ENCODE measurements at places on chromosomes 4 and X.

GRCh38 chr4:8019396-8020365, 80.0 kb upstream of the AFAP1 start:
- DNase-seq, result no peak

- DNase-seq, result no peak
These were observed 2.2 kb downstream of the SORCS2 start for GRCh38 chr4:7194251-7195140.

GRCh38 chrX:287670-288069, 6.5 kb downstream of the PLCXD1 start:
- DNase-seq, result no peak

- peak; percentile 21 for DNase-seq
These were observed 61.0 kb downstream of the ANXA3 start for GRCh38 chr4:78612398-78613178.

DNA sequence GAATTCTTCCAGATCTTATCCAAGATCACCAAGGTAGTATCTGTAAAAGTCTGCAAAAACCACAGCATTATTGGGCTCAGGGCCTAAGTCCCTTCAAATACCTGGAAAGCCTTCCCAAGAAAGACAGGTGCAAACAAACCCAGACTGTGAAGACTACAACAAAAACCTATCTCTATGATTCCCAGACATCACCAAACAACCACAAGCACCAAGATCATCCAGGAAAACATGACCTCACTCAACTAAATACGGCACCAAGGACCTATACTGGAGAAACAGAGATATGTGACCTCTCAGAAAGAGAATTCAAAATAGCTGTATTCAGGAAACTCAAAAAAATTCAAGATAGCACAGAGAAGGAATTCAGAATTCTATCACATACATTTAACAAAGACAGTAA, 15.3 kb downstream of the TCEAL1 start:
- DNase-seq, result no peak

GRCh38 chr4:96406742-96407141, 566.8 kb downstream of the PDHA2 start:
- no peak for DNase-seq

DNA sequence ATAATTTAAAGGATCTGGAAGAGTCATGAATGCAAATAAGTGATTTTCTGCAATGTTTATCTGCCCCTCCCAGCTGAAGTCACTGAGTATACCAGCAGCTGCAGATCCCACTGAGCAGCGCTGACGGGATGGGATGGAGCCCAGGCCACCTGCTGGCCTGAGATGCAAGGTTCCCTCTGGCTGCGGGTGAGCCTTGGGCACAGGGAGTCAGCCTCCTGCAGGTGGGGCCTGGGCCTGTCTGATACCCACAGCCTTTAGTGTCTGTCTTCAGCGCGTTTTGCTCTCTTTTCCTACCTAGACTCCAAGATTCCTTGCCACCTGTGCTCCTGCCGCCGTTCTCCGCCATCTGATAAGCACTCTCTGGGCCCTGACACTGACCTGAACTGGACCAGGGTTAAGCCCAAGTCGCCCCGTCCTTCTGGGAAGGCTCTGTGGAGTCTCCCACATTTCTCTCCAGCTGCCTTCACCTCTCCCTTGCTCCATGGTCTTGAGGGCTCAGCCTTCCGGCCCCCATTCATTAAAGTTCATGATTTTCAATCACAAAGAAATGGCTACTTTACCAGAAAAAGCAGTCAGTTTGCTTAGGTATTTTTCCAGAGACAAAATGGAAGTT, 223.1 kb upstream of the FAT1 start:
- DNase-seq, result peak; percentile 78

GRCh38 chr4:96639932-96640331, 800.0 kb downstream of the PDHA2 start:
- no peak for DNase-seq

- DNase-seq, result no peak
These were observed 208.3 kb upstream of the AMOT start for GRCh38 chrX:113048896-113049295.

All from HepG2 (cell line).